Pulmonary artery endothelial cell (primary cell): ENCODE measurements at places on chromosomes 5 and 9.

GRCh38 chr5:9361835-9362234 is 184.0 kb downstream of the SEMA5A start:
- DNase-seq, result peak; percentile 24

- no peak for DNase-seq
These were observed 1.6 kb upstream of the CD72 start for GRCh38 chr9:35619800-35620158.

GRCh38 chr9:137226338-137227053 is 806 bp upstream of the RNF224 start:
- no peak for DNase-seq

DNA sequence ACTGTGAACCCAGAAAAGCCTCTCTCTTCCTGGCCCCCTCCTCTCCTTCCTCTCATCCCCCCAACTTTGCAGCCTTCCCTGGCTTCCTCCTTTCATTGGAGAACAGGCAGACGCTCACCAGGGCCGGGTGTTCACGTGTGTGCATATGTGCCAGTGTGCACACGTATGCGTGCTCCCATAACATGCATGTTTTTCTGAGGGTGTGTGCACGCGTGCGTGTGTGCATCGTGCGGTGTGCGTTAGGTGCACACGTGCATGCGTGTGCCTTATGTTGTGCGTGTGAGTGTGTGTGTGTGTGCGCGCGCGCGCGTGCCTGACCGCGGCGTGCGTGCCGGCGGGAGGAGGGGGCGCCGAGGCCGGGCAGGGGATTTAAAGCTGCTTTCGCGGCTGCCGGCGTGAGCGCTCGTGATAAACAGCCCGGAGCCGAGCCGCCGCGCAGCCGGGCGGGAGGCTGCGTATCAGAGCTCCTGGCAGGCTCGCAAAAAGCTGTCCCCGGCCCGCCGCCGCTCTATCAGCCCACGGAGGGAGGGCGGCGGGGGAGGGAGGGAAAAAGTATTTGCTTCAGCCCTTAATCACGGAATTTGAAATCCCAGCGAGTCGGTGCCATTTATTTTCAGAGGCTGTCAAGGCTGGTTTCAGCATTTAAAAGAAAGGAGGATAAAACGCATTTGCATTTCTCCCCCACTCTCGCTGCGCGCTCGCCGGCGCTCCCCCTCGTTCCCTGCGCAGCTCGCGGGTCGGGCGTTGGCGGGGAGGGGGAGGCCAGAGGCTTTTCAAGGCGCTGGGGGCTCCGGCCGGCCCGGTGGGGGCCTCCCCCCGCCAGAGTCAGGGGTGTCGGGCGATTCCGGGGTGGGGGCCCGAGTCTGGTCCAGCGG is 183.9 kb downstream of the C9orf50 start:
- no peak for DNase-seq

DNA sequence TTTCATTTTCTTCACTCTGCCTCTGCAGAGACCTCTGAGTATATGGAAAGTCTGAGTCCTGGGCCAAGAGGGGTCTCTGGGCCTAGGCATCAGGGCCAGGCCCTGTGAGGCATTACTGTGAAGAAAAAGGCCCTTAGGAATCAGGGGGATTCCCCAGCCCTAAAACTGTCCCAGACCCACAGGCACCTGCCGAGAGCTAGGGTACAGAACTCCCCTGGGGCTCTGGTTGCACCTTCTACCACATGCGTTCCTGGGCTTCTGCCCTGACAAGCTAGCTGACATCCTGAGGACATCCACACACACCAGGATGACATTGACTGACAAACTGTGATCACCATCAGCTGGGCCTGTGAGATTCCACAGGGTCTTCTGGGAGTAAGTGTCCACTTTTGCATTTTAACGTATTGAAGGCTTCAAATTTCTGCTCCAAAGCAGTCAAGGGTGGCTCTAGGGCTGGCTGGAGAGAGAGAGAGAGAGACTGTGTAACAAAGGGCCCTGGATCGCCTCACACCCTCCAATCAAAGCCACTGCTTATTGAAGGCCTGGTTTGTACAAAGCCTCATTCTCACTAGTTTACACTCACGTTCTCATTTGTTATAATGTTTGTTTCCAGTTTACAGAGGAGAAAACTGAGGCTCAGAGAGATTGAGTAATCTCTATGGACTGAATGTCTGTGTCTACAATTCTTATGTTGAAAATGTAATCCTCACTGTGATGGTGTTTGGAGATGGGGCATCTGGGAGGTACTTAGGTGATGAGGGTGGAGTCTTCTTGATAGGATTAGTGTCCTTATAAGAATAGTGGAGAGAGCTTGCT is 45.1 kb downstream of the TGFBI start:
- no peak for DNase-seq

DNA sequence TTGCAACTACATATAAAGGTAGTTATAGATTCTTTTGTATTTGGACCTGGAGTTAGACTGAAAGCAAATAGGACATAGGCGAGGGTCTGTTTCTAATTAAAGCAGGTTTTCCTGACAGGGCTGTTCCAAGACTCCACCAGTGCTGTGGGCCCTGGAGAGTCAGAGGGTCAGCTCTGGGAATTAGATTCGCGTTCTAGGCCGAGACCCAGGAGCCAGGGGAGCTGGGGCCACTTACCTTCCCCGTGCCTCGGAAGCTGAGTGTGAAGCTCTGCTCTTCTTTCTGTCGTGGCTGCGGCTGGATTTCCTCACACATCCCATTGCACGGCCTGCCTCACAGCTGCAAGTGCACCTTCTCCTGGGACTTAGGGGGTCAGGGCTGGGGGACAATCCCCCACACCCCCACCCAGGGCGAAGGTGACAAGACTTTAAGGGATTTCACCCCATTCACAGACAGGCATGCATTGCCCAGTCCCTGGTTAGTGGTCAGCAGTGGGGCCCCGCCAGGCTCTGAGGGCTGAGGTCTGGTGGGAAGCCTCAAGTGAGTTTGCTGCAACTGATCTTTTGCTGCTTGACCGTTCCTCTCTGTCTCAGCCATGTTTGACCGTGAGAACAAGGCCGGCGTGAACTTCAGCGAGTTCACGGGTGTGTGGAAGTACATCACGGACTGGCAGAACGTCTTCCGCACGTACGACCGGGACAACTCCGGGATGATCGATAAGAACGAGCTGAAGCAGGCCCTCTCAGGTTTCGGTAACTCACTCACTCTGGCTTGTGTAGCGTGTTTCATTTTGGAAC is 15.3 kb upstream of the AHRR start:
- DNase-seq, result no peak

DNA sequence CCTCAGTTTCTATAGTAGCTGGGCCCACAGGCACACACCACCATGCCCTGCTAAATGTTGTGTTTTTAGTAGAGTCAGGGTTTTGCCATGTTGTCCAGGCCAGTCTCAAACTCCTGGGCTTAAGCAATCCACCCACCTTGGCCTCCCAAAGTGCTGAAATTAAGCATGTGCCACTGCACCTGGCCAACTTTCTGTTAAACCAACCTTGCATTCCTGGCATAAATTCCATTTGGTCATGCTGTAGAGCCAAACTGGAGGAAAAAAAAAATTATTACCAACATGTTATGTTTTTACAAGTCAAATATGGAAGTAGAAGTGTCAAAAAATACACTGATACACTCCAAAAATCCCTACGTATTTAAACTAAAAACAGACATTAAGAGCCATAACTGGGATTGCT is 54.1 kb downstream of the ERMP1 start:
- no peak for DNase-seq

DNA sequence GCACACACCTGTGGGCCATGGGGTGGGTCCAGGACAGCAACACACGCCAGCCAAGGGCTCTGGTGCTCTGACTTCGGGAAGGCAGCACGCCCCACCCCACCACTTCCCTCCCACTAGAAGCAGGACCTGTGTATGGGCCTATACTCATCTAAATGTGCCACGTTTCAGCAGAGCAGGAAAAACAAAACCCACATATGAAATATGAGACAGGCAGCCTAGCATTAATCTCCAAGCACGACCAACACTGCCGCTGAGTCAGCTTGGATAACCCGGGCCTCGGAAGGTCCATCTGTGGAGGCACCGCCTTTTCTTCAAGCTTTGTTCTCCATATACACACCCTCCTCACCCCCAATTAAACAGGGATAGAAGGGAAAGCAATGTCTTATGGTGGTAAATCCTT is 203.1 kb downstream of the ROR2 start:
- DNase-seq, result no peak

DNA sequence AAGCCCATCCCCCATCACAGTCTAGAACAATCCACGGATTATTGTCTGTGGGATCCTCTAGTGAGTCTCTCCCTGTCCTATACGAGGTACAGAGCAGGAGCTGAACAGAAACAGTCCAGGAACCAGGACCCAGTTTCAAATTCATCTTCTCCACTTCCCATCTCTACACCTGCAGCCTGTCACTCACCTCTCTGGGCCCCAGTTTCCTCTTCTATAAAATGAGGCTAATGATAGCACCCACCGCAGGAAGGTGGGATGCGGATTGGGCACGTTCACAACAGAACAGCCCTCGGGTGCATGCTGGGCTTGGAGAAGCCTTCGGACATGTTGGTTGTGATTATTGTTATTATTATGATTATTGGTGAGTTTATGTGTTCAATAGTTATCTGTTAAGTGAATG is 78.5 kb downstream of the ANKRD33B start:
- DNase-seq, result no peak
